Hematopoietic multipotent progenitor cell treated with erythropoietin and hydrocortisone succinate and interleukin-3 and kit ligand, for 17 days (in vitro differentiated cells): ENCODE measurements at places on chromosomes 2 and 18.

- no peak for DNase-seq
Observed at GRCh38 chr2:21544392-21544791, 420.6 kb downstream of the TDRD15 start.

- DNase-seq = no peak
Observed at GRCh38 chr2:32011485-32011960, 715 bp upstream of the MEMO1 start.

- no peak for DNase-seq
Observed at GRCh38 chr2:197286805-197287595, 23.6 kb downstream of the ANKRD44 start.

DNA sequence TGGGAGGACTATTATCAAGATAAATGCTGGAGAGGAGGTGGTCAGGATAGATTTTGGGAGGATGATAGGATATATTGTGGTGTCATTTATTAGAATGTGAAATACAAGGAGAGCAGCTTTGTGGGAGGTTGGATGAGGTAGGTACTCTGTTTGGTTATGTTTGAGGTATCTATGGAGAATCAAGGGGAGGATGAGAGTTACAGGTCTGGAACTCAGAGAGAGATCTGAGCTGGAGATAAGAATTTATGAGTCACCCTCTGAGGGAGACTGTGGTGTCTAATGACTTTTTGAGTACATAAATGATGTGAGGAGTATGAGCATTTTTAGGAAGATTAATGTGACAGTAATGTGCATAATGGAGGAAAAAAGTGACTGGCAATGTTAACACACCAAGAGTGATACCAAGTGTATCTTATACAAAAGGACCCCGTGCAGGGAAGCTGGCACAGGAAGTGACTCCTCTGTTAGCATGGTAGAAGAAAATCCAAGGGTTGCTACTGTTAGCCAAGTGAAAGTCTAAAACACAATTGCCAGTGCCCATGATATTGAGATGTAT lies 48.2 kb downstream of the CRIM1 start:
- no peak for DNase-seq

- no peak for DNase-seq
Observed at GRCh38 chr2:74491648-74492544, 7.5 kb downstream of the LBX2 start.

DNA sequence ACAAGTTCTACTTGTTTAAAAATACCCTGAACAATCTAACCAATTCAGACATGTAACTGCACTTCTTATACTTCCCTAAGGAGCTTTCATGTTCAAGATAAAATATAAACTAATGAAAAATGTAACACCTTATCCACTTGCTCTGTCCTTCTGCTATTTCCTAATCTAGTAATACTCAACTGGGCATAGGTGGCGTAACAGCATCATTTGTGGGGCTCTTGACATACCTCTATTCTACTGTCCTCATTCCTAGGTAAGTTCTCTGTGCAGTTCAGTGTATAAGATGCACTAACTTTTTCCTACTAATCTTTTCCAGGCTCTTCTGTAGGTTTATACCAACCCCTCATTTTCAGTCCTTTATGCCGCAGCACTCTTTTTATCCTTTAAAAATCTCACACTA lies 36.7 kb downstream of the PRKD3 start:
- no peak for DNase-seq

DNA sequence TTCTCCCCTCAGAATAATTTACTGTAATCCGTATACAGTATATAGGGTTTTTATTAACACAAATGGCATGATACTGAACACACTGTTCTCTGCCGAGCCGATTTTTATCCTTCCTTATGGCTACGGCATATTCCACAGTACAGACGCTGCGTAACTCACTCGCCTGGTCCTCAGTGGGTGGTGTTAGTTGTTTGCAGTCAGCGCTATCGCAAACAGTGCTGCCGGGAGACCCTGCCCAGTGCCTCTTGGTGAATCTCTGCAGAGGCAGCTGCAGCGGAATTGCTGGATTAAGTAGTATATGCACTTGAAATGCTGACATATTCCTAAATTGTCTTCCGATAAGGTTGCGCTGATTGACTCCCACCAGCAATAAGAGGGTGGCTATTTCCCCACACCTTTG lies 73.9 kb downstream of the MARCO start:
- DNase-seq = no peak

GRCh38 chr18:37778417-37779165 lies 213.0 kb upstream of the CELF4 start:
- DNase-seq = no peak

DNA sequence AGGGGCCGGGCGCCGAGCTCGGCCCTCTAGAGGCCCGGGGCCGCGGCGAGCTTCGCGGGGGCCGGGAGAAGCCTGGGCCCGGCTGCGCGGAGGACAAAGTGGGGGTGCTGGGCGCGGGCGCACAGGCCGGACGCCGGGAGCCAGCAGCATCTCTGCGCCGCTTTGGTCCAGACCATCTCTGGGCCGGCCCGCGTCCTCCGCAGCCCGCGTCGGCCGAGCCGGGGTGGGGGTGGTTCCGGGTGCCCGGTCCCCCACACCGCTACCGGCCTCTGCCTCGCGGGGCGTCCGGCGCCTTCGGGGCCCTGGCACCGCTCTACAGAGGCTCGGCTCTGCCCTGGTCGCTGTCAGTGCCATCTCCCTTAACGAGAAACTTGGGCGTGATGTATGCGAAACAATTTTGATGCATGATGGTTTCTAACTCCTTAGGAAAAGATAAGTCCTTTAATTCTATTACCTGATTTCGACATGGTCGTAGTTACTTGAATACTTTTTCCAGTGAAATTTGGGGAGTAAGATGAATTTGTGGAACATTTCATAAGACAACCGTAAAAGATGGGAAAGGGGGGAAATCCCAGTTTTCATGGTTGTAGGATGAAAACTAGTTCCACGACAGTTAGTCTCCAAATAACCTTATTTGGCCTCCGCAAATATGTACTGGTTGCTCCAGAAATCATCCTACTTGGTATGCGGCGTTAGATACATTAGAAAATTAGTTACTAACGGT lies 562 bp downstream of the TWSG1 start:
- DNase-seq = peak; percentile 46

- no peak for DNase-seq
Observed at GRCh38 chr18:6210349-6211173, 204.2 kb downstream of the L3MBTL4 start.

GRCh38 chr2:33118651-33119050 lies 171.9 kb downstream of the LTBP1 start:
- DNase-seq = peak; percentile 41

DNA sequence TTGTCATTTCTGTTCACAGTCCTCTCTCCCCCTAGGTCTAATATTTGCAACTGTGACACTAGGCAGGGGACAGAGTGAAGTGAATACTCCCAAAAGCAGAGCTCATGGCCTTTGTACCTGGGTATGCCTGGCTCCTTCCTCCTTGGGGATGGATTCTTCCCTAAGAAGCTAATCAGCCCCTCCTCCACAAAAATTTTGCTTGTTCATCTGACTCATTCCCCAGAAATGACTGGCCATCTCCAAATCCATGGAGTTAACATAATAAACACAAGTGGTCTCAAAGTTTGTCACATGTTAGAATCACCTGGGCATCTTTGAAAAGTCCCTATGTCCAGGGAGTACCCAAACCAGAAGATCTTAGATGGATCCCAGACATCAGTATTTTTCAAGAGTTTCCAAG lies 65.3 kb downstream of the SUCLG1 start:
- no peak for DNase-seq

DNA sequence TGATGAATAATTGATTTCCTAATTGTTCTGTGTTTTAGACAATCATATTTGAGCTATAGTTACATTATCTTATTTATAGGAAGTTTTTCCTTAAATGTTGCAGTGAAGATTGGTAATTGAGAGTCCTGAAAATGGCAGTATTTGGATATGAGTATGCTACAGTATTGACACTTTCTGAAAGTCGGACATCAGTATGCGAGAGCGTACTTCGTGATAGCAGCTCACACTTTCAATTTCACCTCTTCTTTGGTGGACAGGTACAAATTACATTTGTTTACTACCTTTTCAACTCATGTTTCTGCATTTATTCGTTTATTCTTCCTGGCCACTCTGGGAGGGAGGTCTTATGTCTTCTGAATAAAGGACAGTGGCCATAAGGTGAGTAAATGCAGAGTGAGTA lies 38.7 kb downstream of the EML4 start:
- DNase-seq = no peak

GRCh38 chr2:197278799-197279763 lies 31.5 kb downstream of the ANKRD44 start:
- DNase-seq = no peak

DNA sequence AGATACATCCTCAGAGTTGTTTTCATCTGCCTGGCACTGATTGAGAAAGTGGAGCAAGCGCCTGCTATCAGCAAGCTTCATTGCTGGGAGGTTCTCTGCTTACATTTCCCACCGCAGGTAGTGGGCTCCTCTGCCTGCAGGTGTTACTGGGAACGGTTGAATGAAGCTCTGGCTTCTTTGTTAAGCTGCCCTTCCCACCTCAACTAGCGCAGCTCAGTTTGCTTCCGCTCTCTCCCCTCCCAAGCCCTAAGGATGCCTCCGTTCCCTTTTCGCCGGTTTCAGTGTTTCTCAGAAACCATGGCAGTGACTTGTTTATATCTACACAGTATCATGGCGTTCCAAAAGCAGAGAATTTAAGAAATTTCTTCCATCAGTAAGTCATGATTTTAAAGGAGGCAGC lies 72.2 kb upstream of the B3GNT7 start:
- no peak for DNase-seq

DNA sequence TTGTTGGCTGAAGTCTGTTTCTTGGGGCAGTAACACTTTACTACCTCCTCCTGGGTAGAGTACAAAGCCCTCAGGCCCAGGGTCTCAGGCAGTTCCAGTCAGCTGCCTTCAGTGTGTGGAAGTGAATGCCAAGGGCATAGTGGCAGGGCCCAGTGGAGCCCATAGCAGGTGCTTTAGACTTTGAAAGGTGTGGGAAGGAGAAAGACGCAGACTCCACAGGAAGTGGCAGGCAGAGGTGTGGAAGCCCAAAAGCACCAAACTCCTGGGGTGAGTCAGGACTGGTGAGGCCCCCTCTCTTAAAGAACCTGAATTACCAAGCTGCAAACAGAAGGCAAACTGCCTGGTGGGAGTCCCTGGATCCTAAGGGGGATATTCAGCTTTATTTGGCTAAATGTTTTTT lies 45.3 kb downstream of the ADAM23 start:
- DNase-seq = no peak

GRCh38 chr2:216694826-216695217 lies 527 bp downstream of the IGFBP5 start:
- DNase-seq = no peak

DNA sequence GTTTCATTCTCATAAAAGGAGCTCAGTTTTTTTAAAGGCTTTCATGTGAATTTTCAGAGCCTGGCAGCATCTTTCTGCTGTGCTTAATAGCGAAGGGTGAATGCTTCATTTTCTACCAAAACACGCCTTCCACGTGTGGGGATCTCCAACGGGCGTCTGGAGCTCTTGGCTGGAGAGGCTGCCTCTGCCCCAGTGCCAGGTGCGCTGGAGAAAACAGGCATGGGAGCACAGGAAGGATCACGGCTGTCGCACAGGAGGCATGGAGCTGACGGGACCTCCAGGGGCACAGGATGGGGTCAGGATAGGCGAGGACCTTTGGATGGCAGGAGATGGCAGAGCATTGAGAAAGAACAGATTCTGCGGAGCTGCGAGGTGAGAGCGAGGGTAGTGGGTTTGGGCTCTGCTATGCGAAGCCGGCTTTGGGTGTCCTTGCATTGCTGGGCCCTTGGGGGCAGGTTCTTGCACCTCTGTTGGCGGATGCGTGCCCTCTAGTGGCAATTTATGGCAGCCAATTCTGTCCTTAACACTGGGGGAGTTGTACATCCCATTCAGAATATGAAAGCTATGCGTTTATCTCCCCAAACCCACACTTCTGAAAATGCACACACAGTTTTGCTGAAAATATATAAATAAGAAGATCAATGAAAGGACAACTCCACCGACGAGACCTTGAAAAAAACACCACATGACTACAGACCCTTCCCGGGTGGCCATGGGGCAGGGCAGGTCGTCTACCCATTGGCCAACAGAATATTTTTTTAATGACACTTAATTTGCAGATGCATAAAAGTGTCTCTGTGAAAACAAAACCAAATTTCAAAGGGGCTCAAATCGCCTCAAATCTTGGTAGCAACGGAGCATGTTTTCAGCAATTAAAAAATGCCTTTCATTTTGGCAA lies 90.4 kb upstream of the SLC35G4 start:
- peak; percentile 10 for DNase-seq

GRCh38 chr2:144042751-144043150 lies 477.2 kb downstream of the ZEB2 start:
- no peak for DNase-seq

- DNase-seq = no peak
Observed at GRCh38 chr2:56049233-56049845, 125.8 kb upstream of the EFEMP1 start.

- DNase-seq = no peak
Observed at GRCh38 chr2:23414106-23414505, 29.1 kb downstream of the KLHL29 start.

DNA sequence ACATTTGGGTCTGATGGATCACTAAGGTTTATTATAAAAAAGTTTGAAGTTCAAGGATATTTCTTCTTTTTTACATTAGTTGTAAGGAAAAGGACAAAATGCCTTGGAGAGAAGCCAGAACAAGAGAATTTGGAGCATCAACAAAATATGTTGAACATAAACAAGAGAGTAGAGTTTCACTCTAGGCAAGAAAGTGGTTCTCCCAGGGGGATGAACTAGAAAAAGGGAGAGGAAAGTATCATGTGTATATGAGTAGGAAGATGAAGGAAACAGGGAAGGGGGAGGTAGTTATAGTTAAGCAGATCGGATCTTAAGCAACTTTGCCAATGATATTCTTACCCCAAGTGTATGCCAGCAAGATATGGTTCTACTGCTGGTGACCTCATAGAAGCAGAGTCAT lies 63.8 kb upstream of the GALNT3 start:
- no peak for DNase-seq

- DNase-seq = no peak
Observed at GRCh38 chr2:112996635-112997034, 8.6 kb upstream of the IL36A start.
